Fibroblast of skin of abdomen (primary cell): ENCODE measurements at places on chromosomes 2 and 18.

DNA sequence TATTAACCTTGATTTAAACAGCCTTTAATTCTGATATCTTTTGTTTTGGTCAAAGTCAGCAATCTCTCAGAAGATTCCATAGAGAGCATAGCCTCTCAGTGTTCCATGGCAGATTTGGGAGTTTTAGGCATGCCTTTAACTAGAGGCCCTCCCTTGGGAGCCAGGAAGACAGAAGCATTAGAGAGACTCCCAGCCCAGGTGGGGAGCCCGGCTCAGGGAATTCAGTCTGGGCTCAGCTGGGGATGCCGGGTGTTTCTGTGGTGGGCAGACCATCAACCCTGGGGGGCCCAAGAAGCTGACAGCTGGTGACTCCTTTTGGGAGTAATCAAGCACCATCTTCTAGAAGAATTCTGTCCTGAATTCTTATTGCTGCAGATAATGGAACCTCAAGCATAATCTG is 99.7 kb upstream of the CELF4 start:
- DNase-seq, result no peak

DNA sequence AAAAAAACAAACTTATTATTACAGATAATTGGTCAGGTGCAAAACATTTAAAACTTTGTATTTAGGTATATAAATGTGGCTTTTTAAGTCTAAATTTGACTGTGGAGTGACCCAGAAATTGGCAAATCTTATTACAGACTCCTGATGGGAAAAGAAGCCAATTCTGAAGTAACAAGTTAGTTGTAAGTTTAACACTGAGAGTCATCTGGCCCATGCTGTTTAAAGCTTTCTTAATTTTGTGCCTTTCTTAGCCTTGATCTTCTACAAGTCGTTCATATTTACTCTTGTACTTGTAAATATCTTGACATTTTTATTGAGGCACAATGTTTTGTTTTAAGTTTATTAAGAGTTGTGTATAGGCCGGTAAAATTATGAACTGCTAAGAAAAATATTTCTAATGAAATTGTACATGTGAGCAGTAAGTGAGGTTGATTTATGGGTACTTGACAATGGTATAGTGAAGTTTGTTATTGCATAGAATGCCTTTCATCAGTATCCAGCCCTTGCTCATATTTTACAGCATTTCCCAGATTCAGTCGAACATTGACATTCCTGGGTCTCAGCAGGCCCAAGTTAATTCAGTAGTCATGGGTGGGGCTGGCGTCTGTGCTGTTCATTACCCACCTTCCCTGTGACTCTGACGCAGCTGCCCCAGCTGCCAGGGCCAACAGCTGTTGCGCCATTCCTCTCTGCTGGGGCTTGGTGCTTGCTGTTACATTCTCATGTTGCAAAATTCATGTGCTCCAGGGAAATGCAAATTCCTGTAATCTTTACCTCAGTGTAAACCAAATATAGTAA is 121.4 kb downstream of the ZNF236 start:
- DNase-seq, result peak; percentile 60

DNA sequence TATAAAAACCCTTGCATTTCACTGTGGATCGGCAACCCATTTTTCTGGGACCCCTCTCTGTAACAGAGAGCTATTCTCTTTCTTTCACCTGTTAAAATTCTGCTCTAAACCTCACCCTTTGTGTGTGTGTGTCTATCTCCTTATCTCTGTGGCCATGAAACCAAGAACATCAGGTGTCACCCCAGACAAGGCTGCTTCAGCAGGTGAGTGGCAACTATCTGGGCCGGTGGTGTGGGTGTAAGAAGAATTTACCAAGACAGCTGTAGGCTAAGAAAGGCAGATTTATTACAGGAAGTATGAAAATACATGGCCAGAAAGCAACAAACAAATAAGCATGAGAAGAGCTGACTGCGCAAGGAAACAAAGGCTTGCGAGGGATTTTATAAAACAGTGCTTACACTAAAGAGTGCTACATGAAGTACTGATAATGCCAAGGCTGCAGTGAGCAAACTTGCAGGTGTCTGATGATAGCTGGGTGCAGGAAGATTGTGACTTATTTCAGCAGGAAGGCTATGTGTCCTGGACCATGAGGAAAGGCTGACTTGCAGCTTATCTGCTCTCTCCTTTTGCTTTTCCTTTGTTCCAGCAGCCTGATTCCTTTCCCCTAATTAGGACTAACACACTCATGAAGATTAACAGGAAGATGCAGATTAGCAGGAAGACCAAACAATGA is 421.1 kb downstream of the PTH2R start:
- DNase-seq, result no peak

DNA sequence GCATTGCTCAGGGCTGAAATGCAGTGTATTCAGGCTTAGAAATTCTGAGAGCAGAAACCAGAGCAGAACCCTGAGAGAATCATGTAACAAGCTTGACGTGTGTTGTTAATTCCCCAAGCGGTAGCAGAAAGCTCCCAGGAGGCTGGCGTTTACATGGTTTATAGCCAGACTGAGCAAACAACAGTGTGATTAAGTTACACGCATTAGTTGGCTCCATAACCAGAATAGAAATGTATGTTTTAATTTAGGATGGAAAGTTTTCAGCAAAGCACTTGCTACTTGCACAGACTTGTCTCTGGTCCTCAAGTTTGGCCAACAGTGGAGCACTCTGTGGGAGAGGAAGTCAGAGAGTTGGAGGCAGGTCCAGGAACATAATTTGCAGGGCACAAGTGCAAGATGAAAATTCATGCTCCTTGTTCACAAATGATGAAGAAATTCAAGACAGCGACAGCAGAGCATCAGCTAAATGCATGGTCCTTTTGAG is 69.3 kb downstream of the MAPK4 start:
- peak; percentile 40 for DNase-seq

DNA sequence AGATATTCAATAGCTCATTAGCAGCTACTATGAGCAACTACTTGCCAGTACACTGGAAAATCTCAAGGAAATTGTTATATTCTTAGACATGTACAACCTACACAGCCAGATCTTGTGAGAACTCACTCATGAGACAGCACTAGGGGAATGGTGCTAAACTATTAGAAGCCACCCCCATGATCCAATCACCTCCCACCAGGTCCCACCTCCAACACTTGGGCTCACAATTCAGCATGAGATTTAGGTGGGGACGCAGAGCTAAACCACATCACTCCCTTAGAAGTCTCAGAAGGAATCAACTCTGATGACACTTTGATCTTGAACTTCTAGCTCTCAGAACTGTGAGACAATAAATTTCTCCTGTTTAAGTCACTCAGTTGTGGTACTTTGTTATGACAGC is 418.3 kb upstream of the SPHKAP start:
- peak; percentile 37 for DNase-seq

- no peak for DNase-seq
These were observed 57.7 kb downstream of the ZEB2 start for GRCh38 chr2:144462266-144462665.

- peak; percentile 49 for DNase-seq
These were observed 85.6 kb upstream of the TAF1B start for GRCh38 chr2:9757501-9758264.

DNA sequence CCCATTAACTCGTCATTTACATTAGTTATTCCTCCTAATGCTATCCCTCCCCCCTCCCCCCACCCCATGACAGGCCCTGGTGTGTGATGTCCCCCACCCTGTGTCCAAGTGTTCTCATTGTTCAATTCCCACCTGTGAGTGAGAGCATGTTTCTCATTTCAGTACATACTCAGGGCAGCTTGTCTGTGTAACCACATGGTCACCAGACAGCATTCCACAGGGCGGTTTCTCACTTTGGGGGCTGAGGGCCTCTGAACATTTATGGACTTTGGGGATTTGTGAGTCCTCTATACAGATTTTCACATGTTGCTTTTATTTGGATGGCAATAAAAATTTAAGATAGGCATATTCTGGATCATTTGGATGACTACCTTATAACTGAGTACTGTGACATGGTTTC is 84.0 kb downstream of the LYPD6B start:
- peak; percentile 42 for DNase-seq

- DNase-seq, result no peak
These were observed 111.8 kb downstream of the HDAC4 start for GRCh38 chr2:239288951-239289511.

- no peak for DNase-seq
These were observed 652.1 kb upstream of the ZNF804A start for GRCh38 chr2:183946193-183946592.

- DNase-seq, result peak; percentile 8
These were observed 279.0 kb upstream of the CDH2 start for GRCh38 chr18:28455971-28456370.

- no peak for DNase-seq
These were observed 125.9 kb upstream of the CYRIA start for GRCh38 chr2:16791496-16791895.

- no peak for DNase-seq
These were observed 98.5 kb downstream of the EXOC6B start for GRCh38 chr2:72727356-72727755.

- no peak for DNase-seq
These were observed 18.0 kb upstream of the MBP start for GRCh38 chr18:77150588-77150987.

DNA sequence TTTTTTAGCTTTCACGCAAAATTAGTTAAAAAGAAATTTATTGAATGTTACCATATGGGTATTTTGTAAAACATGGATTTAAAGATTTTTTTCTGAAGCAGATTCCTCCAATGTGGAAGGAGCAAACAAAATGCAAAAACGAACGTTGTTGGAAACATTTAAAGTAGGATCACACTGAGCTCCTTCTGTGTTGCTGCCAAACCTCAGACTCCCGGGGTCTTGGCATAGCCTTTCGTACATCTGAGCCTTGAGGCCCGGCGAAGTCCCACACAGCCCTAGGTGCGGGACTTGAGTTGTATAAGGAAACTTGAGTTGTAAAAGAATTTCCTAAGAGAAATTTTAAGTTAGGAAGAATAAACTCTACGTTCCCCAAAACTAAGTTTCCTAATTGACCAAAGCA is 52.0 kb upstream of the CD226 start:
- no peak for DNase-seq

GRCh38 chr2:149038442-149039212 is at the start of gene LYPD6B:
Gene LYPD6B, plus strand, starts transcription at chr2:149038699. Its CDS starts 92,250 bp downstream, at chr2:149130949.
- DNase-seq, result no peak
